Stimulated activated CD4-positive, alpha-beta T cell treated with anti-CD3 and anti-CD28 coated beads, Interleukin-2, amount 100 ng/mL, for 48 hours (primary cell): ENCODE measurements at places on chromosomes 12 and 14.
A peak's percentile ranks its signal among the peaks of the same experiment; 100 is the strongest.

DNA sequence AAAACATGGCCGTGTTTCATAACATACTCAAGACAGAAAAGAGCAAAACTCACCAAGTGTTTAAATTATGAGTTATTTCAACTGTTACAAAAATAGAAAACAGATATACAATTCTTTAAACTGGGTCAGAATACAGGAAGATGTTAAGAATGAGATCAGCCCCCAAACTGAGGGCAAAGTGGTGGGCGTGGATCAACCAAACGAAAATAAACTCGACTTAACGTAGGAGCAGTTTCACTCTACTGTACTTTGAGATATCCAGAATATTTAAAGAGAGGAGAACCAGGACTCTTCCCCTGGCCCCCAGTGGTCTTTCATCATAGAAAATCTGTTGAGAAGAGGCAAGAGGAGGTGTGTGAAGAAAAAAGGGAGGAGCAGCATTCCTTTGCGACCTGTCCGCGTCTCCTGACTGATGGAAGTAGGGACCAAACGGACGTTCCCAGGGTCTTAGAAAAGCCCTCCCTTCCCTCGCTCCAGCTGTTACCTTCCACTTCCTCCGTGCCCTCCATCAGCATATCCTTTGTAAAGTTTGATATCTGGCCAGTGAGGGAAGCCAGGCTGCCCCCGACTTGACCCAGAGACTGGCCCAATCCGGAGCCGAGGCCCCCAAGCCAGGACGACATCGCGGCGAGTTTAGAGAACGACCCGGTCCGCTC, 668 bp downstream of the TRIP11 start:
- no peak for DNase-seq

GRCh38 chr14:70982200-70982599, 74.9 kb downstream of the PCNX1 start:
- DNase-seq, result no peak

- no peak for DNase-seq
Observed at GRCh38 chr12:19138551-19138950, 9.0 kb downstream of the PLEKHA5 start.

DNA sequence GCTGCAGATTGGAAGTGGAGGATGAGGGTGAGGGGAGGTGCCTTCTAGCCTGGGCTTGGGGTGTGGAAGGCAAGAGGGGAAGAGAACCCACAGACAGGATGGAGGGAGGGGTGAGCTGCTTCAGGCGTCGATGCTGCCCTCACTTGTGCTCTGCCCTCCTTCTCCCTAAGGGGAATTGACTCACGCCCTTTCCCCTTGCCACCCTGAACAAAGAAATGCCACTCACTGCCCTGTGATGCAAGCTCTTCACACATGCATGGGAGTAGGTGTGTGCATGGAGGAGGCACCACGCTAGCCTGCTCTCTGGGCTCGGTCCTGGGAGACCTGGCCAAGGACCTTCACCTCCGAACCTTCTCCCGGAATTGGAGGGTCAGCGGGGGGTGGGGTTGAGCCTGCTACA, 35.7 kb upstream of the PRMT8 start:
- DNase-seq, result no peak

DNA sequence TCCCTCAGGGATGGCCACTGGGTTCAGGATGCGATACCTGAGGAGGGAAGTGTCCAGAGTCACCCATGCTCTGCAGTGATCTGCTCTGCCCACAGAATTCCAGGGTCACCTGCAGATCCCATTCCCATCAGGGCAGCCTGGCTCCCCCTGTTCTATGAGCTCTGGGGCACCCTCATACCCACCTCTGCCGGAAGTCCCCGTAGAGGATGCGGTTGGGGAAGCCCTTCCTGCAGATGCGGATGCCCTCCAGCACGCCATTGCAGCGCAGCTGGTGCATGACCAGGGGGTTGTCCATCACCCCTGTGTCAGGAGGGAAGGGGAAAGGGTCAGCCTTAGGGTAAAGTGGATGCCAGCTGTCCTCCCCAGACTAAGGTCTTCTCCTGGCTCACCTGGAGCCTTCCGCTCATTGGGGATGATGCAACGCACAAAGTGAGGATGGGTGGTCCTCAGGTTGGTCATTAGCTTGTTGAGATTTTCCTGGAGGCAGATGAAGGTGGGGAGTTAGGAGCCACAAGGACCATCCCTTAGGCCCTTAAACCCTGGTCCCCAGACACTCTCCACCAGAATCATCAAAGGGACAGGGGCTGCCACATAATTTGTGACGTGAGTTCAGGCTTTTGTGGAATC, 11.2 kb downstream of the MYH6 start:
- no peak for DNase-seq

DNA sequence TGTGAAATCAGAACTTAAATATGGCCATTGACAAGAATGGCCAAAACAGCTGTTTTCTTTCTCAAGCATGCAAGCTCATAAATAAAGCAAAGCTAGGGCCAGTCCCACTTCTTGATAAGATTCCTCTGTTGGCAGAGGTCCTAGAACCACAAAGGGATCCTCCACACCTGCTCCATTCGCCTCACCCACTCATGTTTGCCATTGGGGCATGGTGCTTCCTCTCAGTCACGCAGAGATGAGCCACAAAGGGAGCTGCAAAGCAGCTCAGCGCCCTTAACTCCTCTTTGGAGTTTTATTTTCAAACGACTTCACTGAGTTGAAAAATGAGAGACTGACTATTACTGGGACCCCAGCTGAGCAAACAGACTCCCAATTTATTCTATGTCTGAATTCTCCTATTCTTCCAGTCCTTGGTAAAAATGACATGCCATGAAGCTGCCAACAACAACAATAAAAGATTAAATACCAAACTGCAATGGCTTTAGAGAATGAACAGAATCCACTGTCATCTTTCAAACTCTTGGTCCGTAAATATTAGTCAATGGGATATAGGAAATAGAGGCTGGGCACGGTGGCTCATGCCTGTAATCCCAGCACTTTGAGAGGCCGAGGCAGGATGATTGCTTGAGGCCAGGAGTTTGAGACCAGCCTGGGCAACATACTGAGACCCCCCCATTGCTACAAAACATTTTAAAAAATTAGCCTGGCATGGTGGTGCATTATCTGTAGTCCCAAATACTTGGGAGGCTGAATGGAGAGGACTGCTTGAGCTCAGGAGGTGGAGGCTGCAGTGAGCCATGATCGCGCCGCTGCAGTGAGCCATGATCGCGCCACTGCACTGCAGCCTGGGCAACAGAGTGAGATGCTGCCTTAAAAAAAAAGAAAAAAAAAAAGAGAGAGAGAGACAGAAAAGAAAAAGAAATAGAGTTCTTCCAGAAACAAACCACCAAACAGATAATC, 16.4 kb downstream of the MANSC1 start:
- no peak for DNase-seq

- DNase-seq, result no peak
Observed at GRCh38 chr12:112598626-112599025, 179.9 kb downstream of the PTPN11 start.

GRCh38 chr12:79424109-79424721, 266.5 kb downstream of the PAWR start:
- DNase-seq, result no peak

DNA sequence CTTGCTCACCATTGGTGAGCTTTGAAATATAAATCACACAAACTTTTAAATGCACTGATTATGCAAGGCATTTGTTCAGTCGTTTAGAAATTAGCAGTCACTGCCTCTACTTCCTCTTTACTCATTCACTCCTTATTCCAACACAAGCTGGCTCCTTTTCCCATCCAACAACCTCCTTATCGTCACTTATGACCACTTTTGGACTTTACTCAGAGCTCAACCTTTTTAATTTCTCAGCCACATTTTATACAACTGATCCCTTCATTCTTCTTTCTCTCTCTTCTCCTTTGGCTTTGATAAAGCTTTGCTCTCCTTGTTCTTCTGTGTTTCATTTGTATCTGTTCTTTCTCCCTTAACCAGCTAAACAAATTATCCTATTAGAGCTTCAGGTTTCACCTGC, 126.4 kb upstream of the PLEKHA5 start:
- no peak for DNase-seq

GRCh38 chr12:116528498-116528897, 30.7 kb upstream of the MAP1LC3B2 start:
- DNase-seq, result no peak

DNA sequence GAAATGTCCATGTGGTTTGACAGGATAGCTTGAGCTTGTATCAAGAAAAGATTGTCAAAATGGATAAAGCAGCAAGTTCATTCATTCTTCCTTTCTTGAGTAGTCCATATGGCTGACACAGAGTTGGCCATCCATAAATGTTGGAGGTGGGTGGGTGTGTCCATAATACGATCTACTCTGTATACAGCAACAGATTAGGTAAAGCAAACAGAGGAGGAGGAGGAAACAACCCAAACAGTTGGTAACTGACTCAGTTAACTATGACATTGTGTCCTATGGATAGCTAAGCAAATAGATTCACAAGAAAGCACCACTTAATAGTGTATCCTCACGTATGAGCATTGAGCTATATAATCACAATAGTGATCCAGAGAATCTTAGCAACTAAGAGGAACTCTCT, 144.0 kb downstream of the EGLN3 start:
- DNase-seq, result no peak

DNA sequence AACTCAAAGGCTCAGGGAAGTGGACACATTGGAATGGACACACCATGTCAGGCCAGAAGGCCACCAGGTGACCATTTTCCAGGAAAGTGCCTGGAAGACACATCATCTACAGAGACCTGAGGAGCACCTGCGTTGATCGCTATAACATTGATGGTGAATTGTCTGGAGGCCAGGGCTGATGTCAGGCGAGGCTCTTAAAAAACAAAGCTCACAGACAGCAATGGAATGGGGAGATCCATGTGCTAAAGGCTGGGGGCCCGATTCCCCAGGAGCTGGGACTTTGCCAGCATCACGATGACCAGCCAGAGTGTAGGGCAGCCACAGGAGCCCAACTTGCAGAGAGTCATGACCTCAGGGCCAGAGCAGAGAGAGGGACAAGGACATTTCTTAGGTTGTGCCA, 30.3 kb downstream of the DIO3 start:
- DNase-seq, result no peak

GRCh38 chr14:102020058-102020971, 55.9 kb downstream of the DYNC1H1 start:
- peak; percentile 34 for DNase-seq

- DNase-seq, result no peak
Observed at GRCh38 chr12:57165741-57166140, 18.3 kb upstream of the LRP1-AS start.

GRCh38 chr12:16121953-16122352, 155.5 kb downstream of the SLC15A5 start:
- DNase-seq, result no peak

GRCh38 chr14:33017016-33017415, 78.3 kb downstream of the NPAS3 start:
- no peak for DNase-seq

DNA sequence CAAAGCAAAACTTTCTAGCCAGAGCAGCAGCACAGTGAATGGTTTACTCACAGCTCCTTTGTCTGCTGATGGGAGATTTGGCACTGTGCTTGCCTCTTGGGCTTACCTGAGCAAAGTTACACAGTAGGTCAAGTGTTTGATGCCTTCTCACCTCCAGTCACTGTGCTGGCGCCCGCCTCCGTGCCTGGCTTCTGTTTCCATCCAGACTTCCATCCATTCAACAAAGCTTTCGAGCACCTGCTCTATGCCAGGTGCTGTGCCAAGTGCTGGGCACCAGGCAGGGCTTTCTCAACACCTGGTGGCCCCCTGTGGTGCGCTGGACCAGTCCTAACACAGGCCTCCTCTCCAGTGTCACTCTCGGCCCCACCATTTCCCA, 199.2 kb upstream of the EEA1 start:
- DNase-seq, result no peak

GRCh38 chr12:6899837-6900519, 4.6 kb upstream of the LRRC23 start:
- no peak for DNase-seq

DNA sequence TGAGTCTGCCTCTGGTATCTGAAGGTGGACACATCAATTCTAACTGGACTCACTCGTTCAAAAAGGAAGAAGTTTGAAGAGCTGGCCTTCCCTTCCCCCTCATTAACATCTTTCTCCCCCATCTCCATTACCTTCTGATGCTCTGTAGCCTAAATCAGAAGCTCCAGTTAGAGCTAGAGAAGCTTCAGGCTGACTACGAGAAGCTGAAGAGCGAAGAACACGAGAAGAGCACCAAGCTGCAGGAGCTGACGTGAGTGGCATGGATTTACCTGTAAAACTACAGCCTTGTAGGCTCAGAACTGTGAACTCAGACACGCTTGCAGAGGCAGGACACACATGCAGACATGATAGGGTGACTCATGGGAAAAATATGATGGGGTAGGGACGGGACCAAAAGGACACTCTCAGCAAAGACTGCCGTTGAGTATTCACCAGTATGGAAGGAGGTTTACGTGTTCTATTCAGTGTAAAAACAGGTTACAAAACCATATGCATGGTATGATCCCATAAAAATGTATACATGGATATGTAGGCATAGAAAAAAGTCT, 14.3 kb upstream of the PIP4K2C start:
- DNase-seq, result no peak

GRCh38 chr12:22059976-22060647, 14.1 kb downstream of the CMAS start:
- no peak for DNase-seq

GRCh38 chr12:82027612-82028011, 268.5 kb upstream of the PPFIA2 start:
- DNase-seq, result no peak

GRCh38 chr12:65462484-65462883, 184.0 kb downstream of the MSRB3 start:
- DNase-seq, result no peak

DNA sequence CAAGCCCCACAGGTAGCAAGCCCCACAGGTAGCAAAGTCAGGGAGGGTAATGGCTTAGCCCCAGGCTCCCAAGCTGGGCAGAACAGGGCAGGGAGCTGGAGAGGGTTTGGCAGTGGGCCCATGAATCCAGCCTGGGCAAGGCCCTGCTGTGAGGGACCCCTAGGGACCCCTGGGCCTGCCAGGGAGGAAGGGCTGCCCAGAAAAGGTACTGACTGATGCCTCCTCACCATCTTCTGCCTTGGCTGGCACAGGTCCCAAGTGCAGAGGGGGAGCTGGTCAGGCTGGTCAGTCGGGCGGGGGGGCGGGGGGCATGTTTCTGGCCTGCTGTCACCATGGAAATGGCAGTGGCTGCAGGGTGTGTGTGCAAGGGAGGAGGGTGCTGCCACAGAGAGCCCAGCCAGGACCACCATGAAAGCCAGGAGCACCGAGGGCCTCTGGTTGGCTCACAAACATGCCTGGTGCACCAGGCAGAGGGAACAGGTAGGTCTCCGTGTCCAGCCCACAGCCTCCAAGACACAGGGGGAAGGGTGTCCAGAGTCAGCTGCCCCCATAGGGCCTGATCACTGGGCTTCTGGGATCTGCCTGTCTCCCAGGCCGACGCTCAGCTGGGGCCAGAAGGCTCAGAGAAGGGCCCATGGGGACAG, 1.5 kb upstream of the CRIP2 start:
- DNase-seq, result no peak
